ENCODE measurements at places on chromosomes 1 and 21. TPM values are rescaled to one million over a fixed set of nuclear protein-coding genes. Genes with fewer than 3 reads are reported as not detected.

Gene LCE1E
- 0.24 TPM for total RNA-seq

Gene SNIP1
- 8.5 TPM for total RNA-seq

Gene EPHA8
- not detected for total RNA-seq

Gene CGN
- total RNA-seq: 3.4 TPM

Gene PTPRF
- total RNA-seq: 245 TPM

Gene MATN1
- not detected for total RNA-seq

All from tracheal epithelial cell (primary cell).